ENCODE measurements at places on chromosomes 7 and 10. TPM values are rescaled to one million over a fixed set of nuclear protein-coding genes. Genes with fewer than 3 reads are reported as not detected.

Gene PNLIPRP2
- not detected for total RNA-seq

DNA sequence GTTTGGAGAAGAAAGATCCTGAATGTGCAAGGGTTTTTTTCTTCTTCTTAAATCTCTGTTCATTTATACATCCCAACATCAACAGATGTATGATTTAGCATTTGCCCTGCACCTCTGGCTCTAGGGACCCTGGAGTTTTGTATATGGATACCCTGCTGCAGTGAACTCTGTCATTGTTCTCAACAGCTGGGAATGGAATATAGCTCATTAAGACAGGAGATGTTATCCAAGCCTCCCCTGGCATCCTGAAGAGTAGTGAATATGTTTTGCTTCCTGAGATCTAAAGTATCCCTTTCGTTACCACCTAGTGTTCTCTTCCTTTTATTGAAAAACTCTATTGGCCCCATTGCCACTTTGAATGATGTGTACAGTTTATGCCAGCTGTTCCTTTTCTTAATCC lies 275.9 kb downstream of the EXOC4 start:
- no peak for DNase-seq

Gene ZNF736
- 27.4 TPM for total RNA-seq

DNA sequence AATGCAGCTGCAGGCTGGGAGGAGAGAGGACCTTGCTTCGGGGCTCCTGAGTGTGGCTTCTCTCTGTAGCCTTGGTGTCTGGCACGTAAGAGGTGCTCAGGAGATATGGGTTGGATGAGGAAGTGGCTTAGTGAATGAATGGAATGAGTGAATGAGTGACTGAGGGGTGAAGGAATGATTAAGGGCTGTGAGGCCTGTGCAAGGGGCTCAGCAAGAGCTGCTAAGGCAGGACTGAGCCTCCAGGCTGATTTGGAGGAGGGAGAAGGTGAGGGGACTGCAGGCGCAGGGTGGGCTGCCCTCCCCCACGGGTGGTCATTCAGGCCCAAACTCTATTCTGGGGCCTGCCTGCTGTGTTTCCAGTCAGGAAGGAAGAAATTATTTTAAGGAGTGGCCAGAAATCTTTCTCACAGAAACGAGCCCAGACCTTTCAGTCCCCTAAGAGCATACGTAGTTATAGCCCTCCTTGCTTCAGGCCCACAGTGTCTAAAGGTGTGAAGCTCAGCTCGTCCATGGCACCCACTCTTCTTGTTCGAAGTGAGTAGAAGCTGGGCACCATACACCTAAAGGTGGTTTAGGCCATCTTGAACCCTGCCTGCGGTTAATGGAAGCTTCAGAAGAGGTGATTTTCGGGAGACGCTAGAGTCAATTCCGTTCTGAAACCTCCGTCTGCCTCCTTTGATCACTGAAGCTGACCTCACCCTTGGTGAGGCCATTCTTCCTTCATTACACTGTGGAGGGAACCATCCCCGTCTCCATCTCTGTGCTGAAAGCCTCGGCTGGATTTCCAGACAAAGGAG lies 49.5 kb upstream of the SAMD8 start:
- DNase-seq = no peak

GRCh38 chr10:8327140-8327423 lies 272.6 kb downstream of the GATA3 start:
- no peak for DNase-seq

Gene CFAP58
- 0.47 TPM for total RNA-seq

GRCh38 chr10:119680050-119680449 lies 28.9 kb downstream of the BAG3 start:
- no peak for DNase-seq

Measured in activated CD8-positive, alpha-beta T cell treated with anti-CD3 and anti-CD28 coated beads, Interleukin-2, amount 10 ng/mL, durations not matched to agents 7 days and 5 days (primary cell).